ENCODE measurements at places on chromosomes 4 and X. TPM values are rescaled to one million over a fixed set of nuclear protein-coding genes. Genes with fewer than 3 reads are reported as not detected.

Gene LRIT3
- under 0.01 TPM for total RNA-seq

Gene SPANXA1
- total RNA-seq = not detected

Gene CYTL1
- 0.17 TPM for total RNA-seq

Gene TREX2
- total RNA-seq = 1.8 TPM

Gene TDO2
- 14.4 TPM for total RNA-seq

Gene RTL3
- total RNA-seq = not detected

Gene GYG2
- 10.6 TPM for total RNA-seq

All from fibroblast of lung (primary cell).